CD4-positive, alpha-beta T cell treated with Interleukin-15 for 1 hour (primary cell): ENCODE measurements at places on chromosomes 1 and 21.
A peak's percentile ranks its signal among the peaks of the same experiment; 100 is the strongest.

DNA sequence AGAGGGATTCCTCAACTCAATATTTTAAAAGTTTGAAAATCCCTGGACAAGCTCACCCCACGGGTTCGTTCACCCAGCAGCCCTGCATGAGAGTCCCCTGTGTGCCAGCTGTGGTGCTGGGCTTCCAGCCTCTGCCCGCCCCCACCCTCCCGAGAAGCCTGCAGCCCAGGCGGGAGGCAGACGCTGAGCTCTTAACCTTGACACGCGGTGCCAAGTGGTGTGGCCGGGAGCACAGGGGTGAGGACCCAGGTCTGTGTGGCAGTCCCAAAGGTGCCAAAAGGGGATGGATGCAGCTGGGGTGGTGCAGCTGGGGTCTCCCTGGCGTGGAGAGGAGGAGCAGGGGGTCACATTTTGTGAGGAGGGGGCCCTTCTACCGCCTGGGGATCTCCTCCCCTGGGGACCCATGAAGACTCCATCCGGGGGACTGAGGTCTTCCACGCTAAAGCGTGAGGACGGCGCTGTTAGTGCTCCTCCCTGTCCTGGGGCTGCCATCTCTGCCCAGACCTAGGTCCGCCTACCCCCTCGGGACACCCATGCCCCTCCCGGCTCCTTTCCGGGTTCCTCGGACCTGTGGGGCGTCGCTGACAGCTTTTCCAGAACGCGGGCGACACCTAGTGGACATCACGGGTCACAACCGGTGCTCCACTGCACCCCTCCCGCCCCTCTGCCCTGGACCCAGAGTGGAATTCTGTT, 12.9 kb downstream of the PLA2G2F start:
- peak; percentile 75 for DNase-seq

DNA sequence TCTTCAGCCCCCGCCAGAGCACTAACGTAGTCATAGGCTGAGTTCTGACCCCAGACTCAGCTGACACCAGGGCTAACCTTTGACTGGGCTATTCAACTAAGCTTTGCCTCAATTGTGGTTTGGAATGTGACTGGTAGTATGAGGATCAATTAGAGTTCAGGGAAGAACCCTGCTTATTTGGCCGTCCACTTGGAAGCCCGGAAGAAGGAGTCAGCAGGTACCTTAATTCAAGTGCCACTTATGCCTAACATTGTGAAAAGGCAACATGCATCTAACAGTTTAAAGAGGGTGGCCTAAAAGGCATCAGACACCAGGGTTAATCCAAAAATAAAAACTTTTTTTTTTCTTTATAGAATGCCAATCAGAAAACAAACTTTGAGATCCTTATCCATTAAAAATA, 92.3 kb downstream of the BEND5 start:
- DNase-seq = no peak

DNA sequence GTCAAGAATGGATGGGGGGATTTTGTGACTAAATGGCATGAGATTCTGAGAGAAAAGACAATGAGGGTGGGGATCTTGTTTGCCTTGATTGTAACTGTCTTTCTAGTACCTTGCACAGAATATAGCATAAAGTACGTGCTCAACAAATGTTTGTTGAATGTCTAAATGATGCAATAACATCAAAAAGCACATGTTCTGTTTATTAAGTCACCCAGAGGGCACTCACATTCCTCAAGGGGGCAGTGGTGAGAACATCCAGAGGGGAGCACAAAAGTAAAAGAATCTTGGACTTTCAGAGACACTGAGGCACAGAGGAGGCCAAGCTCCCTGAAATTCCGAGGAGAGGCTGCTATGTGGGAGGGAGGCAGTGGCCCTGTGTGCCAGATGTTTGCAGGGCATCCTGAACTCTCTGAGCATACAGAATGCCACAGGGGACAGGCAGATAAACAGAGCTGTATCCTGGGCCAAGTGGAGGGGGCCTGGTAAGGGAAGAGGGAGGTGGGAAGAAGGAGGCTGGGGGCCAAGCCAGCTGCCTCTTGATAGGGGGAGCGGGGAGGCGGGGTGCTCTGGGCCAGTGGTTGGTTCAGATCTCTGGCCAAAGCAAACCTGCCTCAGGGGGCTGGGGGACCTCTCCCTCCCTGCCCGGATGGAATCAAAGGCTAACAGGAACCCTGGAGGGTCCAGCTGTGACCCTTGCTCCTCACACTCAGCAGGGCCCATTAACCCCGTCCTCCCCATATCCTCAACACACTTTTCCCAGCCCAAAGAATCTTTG, 6.5 kb upstream of the ATP1A2 start:
- peak; percentile 31 for DNase-seq

- no peak for DNase-seq
These were observed 98.6 kb upstream of the LPGAT1 start for GRCh38 chr1:211928993-211929637.

- DNase-seq = no peak
These were observed 9.9 kb downstream of the CHTOP start for GRCh38 chr1:153643816-153644215.

DNA sequence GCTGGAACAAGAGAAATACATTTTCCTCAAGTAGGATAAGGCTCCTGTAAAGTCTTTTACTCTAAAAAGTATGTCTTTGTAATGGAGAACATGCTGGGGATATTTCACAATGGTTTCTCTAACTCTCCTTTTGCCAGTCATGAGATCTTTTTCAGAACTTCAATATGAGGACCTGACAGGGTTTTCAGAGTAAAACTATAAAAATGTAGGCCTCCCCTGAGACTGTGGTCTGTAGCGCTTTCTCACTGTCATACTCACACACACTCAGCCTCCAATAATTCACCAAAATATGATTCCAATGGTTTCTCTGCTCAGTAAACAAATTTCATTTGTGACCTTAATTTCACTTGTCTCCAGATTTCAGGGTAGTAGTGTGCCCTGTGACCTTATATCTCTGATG, 440.1 kb upstream of the PTBP2 start:
- no peak for DNase-seq

- no peak for DNase-seq
These were observed 36.7 kb upstream of the IL20 start for GRCh38 chr1:206828765-206829164.

DNA sequence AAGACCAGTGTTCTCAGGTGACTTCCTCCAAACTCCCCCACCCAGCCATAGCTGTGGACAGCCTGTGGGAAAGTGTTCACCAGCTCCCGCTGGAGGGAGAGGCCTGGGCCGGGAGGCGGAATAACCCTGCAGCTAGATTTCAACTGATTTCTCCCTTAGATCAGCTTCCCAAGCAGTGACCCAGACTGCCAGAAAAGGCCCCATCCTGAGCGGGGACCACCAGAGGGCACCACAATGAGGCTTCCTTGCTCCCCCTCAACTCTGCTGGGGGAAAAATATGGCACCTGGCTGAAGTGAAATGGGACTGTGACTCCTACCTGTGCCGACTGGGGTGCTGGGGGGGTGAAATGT, 50.8 kb downstream of the RHBG start:
- DNase-seq = peak; percentile 43

DNA sequence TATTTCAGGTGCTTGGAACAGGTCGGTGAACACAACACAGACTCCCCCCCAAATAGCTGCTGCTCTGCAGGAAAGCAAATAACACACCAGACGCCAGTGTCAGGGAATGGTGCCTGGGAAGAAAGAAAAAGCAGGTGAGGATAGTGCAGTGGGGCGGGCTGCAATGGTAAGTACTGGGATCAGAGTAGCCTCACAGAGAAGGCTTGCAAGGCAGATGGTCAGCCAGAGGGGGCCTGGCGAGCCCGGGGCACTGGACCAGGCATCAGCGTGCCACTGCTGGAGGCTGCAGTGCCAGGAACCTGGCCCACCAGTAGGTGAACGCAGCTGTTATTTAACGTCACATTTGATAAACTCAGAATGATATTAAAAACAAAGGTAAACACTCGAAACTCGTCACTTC, 60.0 kb downstream of the POFUT2 start:
- no peak for DNase-seq

DNA sequence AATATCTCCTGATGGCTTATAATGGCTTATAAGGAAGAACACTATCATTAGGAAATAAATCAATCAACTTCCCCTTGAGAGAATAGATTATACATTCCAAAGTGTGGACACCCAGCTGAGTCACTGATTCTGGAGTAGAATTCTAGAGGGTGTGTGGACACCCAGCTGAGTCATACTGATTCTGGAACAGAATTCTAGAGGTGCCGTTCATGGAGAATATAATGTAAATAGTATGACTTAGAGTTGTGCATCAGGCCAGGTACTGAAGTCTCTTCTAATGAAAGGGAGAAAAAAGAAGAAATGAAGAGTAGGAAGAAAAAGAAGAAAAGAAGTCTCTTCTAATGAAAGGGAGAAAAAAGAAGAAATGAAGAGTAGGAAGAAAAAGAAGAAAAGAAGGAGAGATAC, 2.4 kb upstream of the USP33 start:
- DNase-seq = no peak

DNA sequence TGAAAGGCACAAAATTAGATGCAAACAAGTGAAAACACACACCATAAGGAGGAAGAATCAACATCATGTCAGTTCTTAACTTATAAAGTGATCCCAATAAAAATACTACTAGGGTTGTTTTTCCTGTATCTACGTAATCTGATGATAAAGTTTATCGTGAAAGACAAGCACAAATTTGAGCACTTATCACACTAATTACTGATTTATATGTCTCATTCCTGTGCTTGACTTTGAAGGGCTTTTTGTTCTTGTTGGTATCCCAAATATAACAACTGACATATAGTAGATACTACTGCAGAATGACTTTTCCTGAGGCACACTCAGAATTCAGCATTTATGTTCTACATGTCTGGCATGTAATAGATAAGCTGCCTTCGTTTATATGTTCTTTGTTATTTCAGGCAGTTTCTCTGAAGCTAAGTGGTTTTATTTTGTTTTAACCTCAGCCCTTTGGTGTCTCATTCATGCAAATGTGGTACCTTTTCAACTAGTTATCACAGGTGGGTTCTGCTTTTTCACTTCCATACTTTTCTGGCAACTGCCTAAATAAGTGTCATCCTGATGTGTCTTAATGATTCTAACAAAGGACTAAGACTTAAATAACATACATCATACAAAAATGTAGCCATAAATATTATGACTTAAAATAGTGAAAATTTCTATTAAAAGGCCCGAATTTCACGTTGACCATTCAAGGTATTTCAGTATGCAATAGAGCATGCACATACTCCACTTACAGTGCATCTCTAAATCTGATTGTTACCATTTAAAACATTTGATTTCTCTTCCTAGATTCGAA, 73.2 kb downstream of the LRRC8C start:
- no peak for DNase-seq

GRCh38 chr1:154716614-154717527, 108.9 kb upstream of the ADAR start:
- no peak for DNase-seq

DNA sequence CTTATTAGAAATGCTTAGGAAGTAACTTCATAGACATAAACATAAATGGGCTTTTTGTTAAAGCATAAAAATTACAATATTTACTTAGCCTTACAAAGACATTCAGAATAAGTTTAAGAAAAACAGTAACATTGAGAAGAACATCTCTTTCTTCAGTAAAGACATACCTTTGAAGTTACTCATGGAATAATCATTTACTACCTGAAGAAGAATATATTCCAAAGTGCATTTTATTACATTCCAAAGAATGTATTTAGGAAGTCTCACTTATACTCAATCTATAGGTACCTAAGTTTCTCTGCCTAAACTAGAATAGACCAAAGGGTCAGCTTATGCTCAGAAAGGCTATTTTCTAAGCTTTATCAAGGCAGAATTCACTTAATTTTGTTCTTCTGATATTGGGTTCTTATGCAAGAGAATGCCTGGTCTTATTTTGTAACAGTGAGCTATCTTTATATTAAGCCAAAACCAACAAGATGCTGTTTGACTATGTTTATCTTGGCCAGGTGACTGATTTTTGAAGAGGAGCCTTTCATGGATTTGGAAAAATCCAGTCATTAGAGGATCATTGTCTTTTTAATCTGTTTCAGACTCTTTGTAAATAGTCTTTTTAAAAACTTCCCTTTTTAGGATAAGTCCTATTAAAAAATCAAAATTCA, 110.1 kb downstream of the OLFML2B start:
- no peak for DNase-seq

DNA sequence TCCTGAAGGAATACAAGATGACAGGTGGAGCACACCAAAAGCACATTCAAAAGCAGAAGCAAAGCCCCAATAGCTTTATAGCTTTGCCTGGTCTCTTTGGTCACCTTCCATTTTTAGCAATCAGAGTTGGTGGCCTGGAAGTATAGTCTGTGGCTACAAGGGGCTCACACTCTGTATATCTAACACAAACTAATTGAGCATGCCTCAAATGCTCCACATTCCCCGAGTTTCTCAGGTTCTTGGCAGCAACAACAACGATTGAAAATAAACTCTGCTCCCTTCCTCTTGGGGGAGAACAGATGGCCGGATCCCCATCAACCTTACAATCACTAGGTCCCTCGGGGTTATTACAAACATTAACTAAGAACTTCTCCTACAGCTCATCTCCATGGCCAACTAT, 24.9 kb upstream of the TADA1 start:
- DNase-seq = no peak

DNA sequence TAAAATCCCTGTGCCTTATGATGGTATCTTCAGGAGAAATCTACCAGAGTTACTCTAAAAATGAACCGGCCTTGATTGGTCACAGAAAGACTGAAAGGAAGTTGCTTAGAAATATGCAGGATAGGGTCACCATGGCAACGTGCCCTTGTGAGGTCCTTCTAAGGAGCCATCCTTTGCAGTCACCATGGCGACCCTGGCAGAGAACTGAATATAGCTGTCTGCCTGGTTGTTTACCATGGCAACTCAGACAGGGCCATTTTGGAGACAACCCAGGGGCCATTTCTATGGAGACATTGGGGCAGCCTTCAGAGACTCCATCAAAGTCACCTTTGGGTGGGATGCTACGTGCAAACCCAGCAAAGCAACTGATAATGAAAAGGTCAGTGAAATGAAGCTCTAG, 43.0 kb downstream of the SNX7 start:
- DNase-seq = no peak

DNA sequence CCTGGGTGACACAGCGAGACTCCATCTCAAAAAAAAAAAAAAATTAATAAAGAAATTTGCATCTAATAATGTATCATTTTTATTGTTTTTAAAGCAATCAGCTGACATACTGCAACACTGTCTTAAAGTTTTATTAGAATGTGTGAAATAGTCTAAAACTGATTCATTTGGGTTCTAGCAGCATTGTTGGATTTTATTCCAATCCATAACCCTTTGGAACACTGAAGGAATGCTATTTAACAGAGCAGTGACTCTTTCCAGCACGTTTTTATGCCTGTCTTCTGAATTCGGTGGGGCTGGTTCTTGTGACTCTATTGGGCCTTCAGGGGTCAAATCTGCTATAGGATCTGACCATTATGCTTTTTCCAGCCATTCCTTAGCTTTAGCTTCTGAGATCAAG, 18.2 kb upstream of the FMO4 start:
- DNase-seq = no peak

DNA sequence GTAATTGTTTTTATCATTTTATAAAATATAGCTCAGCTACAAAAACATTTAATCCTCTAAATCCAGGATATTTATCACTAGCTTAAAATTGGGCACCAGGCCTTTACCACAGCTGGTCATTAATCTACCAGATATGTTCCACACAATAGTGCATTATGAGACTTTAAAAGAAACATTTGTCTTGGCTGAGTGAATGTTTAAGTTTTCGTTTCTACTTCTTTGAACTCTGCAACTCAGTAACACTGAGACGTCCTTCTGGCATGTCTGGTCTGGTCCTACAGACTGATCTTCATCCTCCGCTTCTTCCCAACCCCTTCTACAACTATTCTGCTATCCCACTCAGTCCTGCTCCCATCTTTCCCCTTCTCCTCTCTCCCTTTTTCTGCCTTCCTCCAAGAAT, 296.2 kb downstream of the NEGR1 start:
- no peak for DNase-seq

- peak; percentile 57 for DNase-seq
These were observed 22.9 kb upstream of the LDLRAP1 start for GRCh38 chr1:25520446-25521061.

GRCh38 chr1:201625226-201625761, 86.4 kb downstream of the NAV1 start:
- no peak for DNase-seq
